ENCODE measurements at places on chromosomes 7 and 10. TPM values are rescaled to one million over a fixed set of nuclear protein-coding genes. Genes with fewer than 3 reads are reported as not detected.
A peak's percentile ranks its signal among the peaks of the same experiment; 100 is the strongest.

ACTR3C gene
- total RNA-seq, result 4.1 TPM

CHRM2 gene
- total RNA-seq, result 123 TPM

TMEM72 gene
- total RNA-seq, result not detected

TRIM73 gene
- 0.55 TPM for total RNA-seq

SFTPA1 gene
- total RNA-seq, result not detected

CHST12 gene
- 14.2 TPM for total RNA-seq

GRCh38 chr7:106619213-106619612, 41.7 kb downstream of the CCDC71L start:
- peaks cover 11% of the 10 kb centered on the region for H3K4me1 ChIP-seq
- no peaks in the 10 kb centered on the region for H3K36me3 ChIP-seq
- no peak for DNase-seq
- H3K27ac ChIP-seq, result no peak overlapping the region
- no peak overlapping the region for H3K4me3 ChIP-seq
- H3K27me3 ChIP-seq, result no peaks in the 10 kb centered on the region

DNA sequence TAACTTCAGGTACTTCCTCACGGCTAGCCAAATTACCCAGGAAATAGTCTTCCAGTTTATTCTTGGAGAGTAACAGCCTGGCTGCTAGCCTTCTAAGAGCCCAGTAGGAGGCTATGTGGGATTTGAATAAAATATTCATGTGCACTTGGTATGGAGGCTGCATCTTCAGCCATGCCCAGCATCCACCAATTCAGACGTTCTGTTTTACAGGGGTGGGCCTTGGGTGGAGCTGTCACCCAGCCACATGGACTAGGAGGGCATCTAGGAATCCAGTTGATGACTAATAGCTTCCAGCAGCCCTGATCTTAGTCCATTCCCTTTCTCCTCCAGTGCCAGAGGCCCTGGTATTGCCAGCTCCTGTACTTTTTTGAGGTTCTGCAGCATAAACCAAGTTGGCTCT, 66.3 kb upstream of the ZRANB1 start:
- no peaks in the 10 kb centered on the region for H3K4me1 ChIP-seq
- H3K27me3 ChIP-seq, result no peaks in the 10 kb centered on the region

DNA sequence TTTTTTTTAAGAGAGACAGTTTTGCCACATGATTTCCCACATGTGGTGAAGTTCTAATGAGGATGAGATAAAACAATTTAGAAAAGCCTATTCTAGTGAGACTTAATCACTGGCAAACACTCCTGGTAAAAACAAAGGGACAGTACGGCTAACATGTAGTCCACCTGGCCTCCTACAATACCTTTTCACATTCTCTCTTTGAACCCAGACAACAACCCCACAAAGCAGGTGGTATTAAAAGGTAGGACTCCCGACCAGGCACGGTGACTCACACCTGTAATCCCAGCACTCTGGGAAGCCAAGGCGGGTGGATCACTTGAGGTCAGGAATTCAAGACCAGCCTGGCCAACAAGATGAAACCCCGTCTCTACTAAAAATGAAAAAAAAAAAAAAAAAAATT, 12.4 kb downstream of the PARD3 start:
- no peaks in the 10 kb centered on the region for H3K27me3 ChIP-seq
- H3K36me3 ChIP-seq, result no peaks in the 10 kb centered on the region
- H3K4me1 ChIP-seq, result no peaks in the 10 kb centered on the region
- H3K27ac ChIP-seq, result no peak overlapping the region
- H3K4me3 ChIP-seq, result no peak overlapping the region

- no peaks in the 10 kb centered on the region for H3K4me1 ChIP-seq
- H3K36me3 ChIP-seq, result no peaks in the 10 kb centered on the region
- H3K4me3 ChIP-seq, result no peak overlapping the region
- H3K27ac ChIP-seq, result no peak overlapping the region
- DNase-seq, result no peak
These were observed 208.5 kb downstream of the CCDC3 start for GRCh38 chr10:12792889-12793556.

DNA sequence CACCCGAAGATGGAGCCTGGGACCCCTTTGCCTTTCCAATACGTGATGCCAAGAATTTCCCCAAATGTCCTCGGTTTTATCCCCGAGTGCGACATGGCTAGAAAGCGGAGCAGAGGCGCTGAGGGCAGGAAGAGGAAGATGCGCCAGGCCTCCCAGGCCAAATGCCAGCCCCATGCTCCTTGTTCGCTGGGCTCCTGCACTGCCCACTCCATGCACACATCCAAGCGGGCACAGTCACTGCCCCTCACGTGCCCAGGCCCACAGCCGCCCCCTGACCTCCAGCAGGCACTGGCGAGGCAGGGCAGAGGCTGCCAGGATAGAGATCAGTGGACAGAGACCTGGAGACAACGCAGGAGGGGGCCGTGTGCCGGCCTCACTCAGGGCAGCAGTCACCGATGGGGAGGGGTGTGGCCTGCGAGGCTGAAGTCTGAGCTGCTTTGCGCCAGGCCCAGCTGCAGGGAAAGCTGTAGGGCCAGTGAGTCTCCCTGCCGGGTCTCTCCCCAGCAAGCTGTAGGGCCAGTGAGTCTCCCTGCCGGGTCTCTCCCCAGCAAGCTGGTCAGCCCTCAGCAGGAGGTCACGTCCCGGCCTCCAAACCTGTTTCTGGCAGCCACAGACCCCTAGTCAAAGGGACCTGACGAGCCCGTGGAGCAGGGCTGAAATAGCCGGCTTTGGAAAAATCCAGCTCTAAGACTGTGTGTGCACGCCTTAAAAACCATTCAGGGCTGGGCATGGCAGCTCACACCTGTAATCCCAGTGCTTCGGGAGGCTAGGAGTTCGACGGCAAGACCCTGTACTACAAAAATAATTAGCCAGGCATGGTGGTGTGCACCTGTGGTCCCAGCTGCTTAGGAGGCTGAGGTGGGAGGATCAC, 100.6 kb upstream of the DIP2C start:
- H3K36me3 ChIP-seq, result no peaks in the 10 kb centered on the region
- H3K27ac ChIP-seq, result no peak overlapping the region
- peak overlapping the region; percentile 52 for H3K4me3 ChIP-seq
- peaks cover 22% of the 10 kb centered on the region for H3K4me1 ChIP-seq
- no peaks in the 10 kb centered on the region for H3K27me3 ChIP-seq

DNA sequence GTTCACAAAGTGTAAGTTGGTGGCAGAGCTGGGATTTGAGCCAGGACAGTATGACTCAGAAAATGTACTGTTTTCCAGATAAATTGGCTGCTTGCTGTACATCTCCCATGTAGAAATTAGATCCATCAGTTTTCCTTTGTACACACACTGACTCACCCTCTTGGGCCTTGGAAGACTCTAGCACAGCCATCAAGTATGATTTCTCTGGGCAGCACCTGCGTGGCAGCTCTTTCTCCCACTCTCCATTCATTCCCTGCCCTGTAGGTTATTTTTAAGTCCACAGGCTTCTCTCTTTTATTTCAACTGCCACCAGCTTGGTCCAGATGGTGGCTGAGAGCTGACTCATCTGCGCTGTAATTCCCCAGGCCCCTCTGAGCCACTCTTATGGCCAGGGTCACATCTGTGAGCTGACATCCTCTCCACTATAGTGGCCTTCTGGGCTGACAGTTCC, 28.3 kb upstream of the SDK1 start:
- H3K4me1 ChIP-seq, result no peaks in the 10 kb centered on the region
- H3K27me3 ChIP-seq, result no peaks in the 10 kb centered on the region
- no peak overlapping the region for H3K4me3 ChIP-seq
- H3K27ac ChIP-seq, result no peak overlapping the region
- no peaks in the 10 kb centered on the region for H3K36me3 ChIP-seq

DNA sequence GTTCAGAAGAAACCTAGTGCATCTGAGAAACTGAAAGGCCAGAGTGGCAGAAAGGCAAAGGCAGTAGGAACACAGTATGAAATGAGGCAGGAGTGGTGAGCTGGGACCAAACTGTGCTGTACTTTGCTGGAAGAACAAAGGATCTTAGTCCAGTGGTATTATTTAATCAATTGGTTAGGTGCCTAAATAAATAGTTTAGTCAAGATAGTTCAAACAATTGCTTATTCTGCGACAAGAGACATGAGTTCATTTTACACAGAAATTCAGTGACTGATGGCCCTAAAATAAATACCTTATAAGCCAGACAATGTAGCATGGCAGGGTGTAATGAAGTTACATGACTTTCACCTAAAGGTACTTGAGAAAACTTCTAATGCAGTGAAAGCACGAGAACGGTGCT, 181.8 kb upstream of the LRRN3 start:
- H3K27me3 ChIP-seq, result no peaks in the 10 kb centered on the region
- H3K4me1 ChIP-seq, result no peaks in the 10 kb centered on the region
- H3K36me3 ChIP-seq, result no peaks in the 10 kb centered on the region
- DNase-seq, result no peak
- no peak overlapping the region for H3K4me3 ChIP-seq
- H3K27ac ChIP-seq, result no peak overlapping the region

DNA sequence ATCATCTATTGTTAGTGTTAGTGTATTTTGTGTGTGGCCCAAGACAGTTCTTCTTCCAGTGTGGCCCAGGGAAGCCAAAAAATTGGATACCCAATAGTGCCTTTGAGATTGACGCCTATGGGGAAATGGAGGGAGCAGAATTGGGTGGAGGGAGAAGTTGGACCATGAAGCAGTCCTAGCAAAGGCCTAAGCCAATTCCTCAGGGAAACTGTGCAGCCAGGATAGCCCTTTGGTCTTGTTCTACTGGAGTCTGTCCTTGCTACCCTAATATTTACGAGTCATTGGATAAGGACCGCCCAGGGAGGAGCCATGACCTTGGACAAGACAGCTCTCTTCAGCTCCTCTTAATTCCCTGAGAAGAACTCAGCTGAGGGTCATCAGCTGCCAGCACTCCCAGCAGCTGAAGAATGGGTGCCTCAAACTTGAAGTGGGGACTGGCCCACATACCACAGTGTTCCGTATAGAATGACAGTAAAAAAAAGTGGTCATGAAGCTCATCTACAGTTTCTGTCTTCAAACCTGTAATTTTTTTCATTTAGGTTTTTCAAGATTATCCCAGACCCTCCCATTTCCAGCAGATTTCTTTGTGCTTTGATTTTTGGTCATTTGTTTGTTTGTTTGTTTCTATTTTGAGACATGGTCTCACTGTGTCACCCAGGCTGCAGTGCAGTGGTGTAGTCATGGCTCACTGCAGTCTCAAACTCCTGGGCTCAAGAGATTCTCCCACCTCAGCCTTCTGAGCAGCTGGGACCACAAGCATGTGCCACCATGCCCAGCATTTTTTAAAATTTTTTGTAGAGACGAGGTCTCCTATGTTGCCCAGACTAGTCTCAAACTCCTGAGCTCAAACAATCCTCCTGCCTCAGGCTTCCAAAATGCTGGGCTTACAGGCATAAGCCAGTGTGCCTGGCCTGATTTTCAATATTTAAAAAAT, 81.2 kb downstream of the C1GALT1 start:
- no peaks in the 10 kb centered on the region for H3K36me3 ChIP-seq
- no peak for DNase-seq
- H3K27me3 ChIP-seq, result no peaks in the 10 kb centered on the region

DNA sequence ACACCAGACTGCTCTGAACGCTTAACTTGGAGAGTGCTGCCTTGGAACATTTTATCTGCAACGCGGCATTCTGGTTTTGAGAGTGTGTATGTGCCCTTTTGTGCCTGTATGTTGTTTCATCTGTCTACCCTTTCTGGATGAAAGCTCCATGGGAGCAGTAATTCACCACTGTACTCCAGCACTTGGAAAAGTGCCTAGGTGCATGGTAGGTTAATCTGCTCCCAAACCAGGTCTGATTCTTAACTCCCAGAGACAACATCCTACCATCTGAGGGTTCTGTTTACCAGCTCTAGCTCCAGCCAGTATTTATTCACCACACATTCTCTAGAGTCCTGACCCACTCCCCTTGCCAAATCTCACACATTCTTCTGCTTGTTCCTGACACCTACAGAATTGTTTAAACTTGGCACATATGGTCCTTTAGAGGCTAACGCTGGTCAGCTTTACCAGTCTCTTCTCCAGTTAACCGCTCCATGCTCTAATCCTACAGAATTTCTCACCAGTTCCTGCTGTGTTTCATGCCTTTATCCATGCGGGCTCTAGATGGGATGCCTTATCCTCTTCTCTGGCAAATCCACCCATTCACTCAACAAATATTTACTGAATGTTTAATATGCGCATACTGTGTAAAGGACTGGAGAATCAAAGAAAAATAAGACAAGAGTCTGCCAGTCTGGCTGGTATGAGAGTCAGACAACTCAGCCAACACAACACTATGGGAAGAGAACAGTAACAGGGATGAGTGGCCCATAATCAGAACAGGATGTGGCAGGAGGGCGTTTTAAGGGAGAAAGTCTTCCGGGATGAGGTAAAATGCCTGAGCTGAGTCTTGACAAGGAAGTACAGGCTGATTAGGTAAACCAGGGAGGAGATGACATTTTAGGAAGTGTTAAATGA, 46.3 kb downstream of the MTPN start:
- H3K4me1 ChIP-seq, result no peaks in the 10 kb centered on the region
- no peak for DNase-seq
- no peaks in the 10 kb centered on the region for H3K36me3 ChIP-seq
- H3K27me3 ChIP-seq, result no peaks in the 10 kb centered on the region
- H3K4me3 ChIP-seq, result no peak overlapping the region

DNA sequence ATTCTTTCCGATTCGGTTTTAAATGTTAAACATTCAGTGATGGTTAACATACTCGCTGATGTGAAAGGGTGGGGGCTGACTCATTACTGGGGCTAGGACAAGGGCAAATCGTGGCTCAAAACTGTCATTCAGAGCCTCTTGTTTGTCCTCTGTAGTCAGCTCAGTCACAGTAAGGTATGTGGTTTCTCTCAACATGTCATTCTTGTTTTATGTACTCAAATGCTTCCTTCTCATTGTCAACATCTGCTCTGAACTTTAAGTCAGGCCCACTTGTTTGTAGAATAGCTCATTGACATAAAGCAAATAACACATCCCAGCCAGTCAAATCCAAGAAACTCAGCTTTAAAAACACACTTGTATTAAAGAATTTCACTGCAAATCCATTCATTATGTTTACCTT, 7.3 kb downstream of the SLC16A9 start:
- no peak overlapping the region for H3K27ac ChIP-seq
- H3K4me1 ChIP-seq, result no peaks in the 10 kb centered on the region
- H3K4me3 ChIP-seq, result no peak overlapping the region
- no peaks in the 10 kb centered on the region for H3K36me3 ChIP-seq
- H3K27me3 ChIP-seq, result no peaks in the 10 kb centered on the region

DNA sequence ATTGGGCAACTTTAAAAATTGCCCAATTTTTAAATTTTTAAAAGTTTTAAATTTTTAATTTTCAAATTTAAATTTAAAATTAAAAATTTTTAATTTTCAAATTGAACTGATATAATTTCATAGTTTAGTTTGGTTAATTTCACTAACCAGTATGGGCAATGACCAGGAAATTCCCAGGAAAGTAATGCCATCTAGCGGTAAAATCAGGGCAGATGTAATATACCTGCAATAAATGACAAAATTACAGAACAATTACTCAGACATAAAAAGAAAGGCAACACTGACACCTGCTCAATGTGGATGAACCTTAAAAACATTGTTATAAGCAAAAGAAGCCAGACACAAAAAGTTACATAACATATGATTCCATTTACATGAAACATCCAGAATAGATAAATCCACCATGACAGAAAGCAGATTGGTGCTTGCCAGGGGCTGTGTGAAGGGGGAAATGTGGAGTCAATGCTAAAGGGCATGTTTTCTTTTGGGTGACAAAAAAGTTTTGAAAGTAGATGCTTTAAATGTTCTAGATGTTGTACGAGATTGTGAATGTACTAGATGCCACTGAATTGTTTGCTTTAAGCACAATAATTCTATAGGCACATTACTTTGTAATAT, 28.6 kb upstream of the SLC16A12 start:
- no peak overlapping the region for H3K27ac ChIP-seq
- no peaks in the 10 kb centered on the region for H3K36me3 ChIP-seq
- no peak overlapping the region for H3K4me3 ChIP-seq
- DNase-seq, result no peak
- no peaks in the 10 kb centered on the region for H3K27me3 ChIP-seq

- H3K27ac ChIP-seq, result no peak overlapping the region
- no peaks in the 10 kb centered on the region for H3K36me3 ChIP-seq
- H3K4me1 ChIP-seq, result no peaks in the 10 kb centered on the region
- no peak for DNase-seq
These were observed 121.5 kb downstream of the SRPK2 start for GRCh38 chr7:105267244-105267643.
